Tibial nerve (tissue), 4 donors: ENCODE measurements at places on chromosomes 4 and X. TPM values are rescaled to one million over a fixed set of nuclear protein-coding genes. Genes with fewer than 3 reads are reported as not detected.
A peak's percentile ranks its signal among the peaks of the same experiment; 100 is the strongest.

UGT2B10 gene
- total RNA-seq, result not detected

ERCC6L gene
- total RNA-seq, result not detected

RTL3 gene
- total RNA-seq, result not detected

DNA sequence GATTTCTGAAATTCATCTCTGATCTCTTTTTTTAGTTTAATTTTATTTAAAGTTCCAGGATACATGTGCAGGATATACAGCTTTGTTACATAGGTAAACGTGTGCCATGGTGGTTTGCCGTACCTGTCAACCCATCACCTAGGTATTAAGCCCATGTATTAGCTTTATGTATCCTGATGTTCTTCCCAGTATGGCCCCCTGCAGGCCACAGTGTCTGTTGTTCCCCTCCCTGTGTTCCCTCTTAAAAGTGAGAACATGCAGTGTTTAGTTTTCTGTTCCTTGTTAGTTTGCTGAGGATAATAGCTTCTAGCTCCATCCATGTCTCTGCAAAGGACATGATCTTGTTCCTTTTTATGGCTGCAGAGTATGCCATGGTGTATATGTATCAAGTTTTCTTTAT lies 153.2 kb downstream of the RAPGEF2 start:
- DNase-seq, result no peak
- H3K4me1 ChIP-seq, result no peaks in the 10 kb centered on the region
- no peaks in the 10 kb centered on the region for H3K27me3 ChIP-seq

MTM1 gene
- total RNA-seq, result 13.5 TPM

- H3K36me3 ChIP-seq, result no peaks in the 10 kb centered on the region
- H3K4me3 ChIP-seq, result no peak overlapping the region
- DNase-seq, result no peak
These were observed 22.9 kb upstream of the PUDP start for GRCh38 chrX:7170898-7171297.

DCAF8L2 gene
- not detected for total RNA-seq

- H3K4me3 ChIP-seq, result no peak overlapping the region
- H3K36me3 ChIP-seq, result peaks cover 96% of the 10 kb centered on the region
- no peak for DNase-seq
- H3K27me3 ChIP-seq, result no peaks in the 10 kb centered on the region
- H3K27ac ChIP-seq, result no peak overlapping the region
These were observed 84.0 kb downstream of the PDS5A start for GRCh38 chr4:39893693-39894072.

UGT2B15 gene
- total RNA-seq, result not detected

EDA2R gene
- 3.5 TPM for total RNA-seq

DNA sequence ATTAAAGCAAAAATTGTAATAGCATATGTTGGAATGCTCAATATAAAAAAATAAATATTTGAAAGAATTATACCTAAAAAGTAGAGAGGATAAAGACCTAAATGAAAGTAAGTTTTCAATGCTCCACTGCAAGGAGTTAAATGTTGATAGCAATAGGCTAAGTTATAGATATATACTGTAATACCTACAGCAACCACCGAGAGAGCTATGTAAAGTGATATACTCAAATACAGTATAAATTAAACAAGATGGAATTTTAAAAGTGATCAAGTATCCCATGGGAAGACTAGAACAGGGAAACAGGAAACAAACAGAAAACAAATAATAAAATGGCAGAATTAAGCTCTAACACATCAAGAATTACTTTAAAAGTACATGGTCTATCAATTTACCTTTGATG lies 73.9 kb downstream of the CASP3 start:
- no peaks in the 10 kb centered on the region for H3K4me1 ChIP-seq
- no peak overlapping the region for H3K4me3 ChIP-seq
- no peaks in the 10 kb centered on the region for H3K27me3 ChIP-seq
- no peaks in the 10 kb centered on the region for H3K36me3 ChIP-seq
- H3K27ac ChIP-seq, result no peak overlapping the region

DNA sequence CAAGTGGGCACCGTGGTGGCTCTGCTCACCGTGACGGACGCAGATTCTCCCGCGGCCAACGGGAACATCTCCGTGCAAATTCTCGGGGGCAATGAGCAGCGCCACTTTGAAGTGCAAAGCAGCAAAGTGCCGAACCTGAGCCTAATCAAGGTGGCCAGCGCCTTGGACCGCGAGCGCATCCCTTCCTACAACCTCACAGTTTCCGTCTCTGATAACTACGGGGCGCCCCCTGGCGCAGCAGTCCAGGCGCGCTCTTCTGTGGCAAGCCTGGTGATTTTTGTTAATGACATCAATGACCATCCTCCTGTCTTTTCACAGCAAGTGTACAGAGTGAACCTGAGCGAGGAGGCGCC lies 2.7 kb downstream of the FAT4 start:
- H3K4me3 ChIP-seq, result peak overlapping the region; percentile 87
- no peaks in the 10 kb centered on the region for H3K4me1 ChIP-seq

DNA sequence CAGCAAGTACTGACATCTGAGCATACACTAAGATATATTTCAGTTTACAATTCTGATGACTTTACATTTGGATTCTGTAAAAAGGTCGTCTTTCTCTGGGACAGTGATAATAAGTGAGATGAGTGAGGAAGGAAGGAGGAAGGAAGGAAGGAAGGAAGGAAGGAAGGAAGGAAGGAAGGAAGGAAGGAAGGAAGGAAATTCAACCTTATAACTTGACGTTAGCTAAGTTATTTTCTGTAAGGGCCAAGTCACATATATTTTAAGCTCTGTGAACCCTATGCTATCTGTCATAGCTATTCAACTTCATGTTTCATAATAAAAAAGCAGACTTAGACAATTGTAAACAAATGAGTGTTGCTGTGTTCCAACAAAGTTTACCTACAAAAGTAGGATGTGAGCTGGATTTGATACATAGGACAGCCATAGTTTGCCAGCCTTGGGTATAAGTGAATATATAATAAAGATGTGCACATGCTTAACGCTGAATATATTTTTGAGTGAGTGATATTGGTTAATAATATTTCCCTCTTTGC lies 753.0 kb upstream of the NDST4 start:
- no peak for DNase-seq
- H3K36me3 ChIP-seq, result no peaks in the 10 kb centered on the region
- no peaks in the 10 kb centered on the region for H3K27me3 ChIP-seq
- H3K4me1 ChIP-seq, result no peaks in the 10 kb centered on the region
- H3K4me3 ChIP-seq, result no peak overlapping the region
- H3K27ac ChIP-seq, result no peak overlapping the region

- no peak for DNase-seq
- H3K27ac ChIP-seq, result no peak overlapping the region
- H3K36me3 ChIP-seq, result no peaks in the 10 kb centered on the region
- H3K4me3 ChIP-seq, result no peak overlapping the region
- H3K4me1 ChIP-seq, result no peaks in the 10 kb centered on the region
- H3K27me3 ChIP-seq, result no peaks in the 10 kb centered on the region
These were observed 231.8 kb downstream of the BANK1 start for GRCh38 chr4:102022343-102022742.

CENPVL2 gene
- not detected for total RNA-seq

DNA sequence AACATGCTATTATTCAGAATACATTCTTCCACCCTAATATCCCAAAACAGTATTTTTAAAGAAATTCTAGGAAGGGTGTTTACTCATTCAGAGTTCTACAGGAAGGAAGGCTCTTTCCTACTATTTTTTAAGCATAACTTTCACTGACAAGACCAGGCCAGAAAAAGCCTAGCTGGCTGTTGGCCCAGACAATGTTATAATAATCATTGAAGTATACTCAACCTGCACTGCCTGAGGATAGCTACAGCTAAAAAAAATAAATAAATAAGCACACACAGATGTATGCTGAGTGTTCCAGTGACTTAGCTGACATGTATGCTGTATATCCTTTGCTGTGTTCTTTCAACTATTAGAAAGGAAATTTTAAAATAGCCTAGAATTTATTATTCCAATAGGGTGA lies 145.8 kb upstream of the SPRY1 start:
- no peaks in the 10 kb centered on the region for H3K36me3 ChIP-seq
- no peaks in the 10 kb centered on the region for H3K27me3 ChIP-seq
- peak; percentile 23 for DNase-seq
- H3K27ac ChIP-seq, result peak overlapping the region; percentile 3

TRIM60 gene
- total RNA-seq, result not detected

SCML2 gene
- total RNA-seq, result 0.59 TPM

GRCh38 chr4:155712846-155713245 lies 46.0 kb upstream of the GUCY1B1 start:
- H3K27ac ChIP-seq, result no peak overlapping the region
- H3K27me3 ChIP-seq, result no peaks in the 10 kb centered on the region
- no peaks in the 10 kb centered on the region for H3K4me1 ChIP-seq
- H3K36me3 ChIP-seq, result no peaks in the 10 kb centered on the region
- no peak for DNase-seq
- no peak overlapping the region for H3K4me3 ChIP-seq

FANCB gene
- total RNA-seq, result 4.8 TPM

FAM9B gene
- total RNA-seq, result not detected

ZCCHC18 gene
- total RNA-seq, result 2.0 TPM

PLXNB3 gene
- total RNA-seq, result 47.9 TPM

GRCh38 chr4:121693886-121694285 lies 2.9 kb downstream of the ANXA5 start:
- no peak overlapping the region for H3K27ac ChIP-seq
- no peaks in the 10 kb centered on the region for H3K27me3 ChIP-seq
- no peak for DNase-seq
- H3K4me1 ChIP-seq, result peaks cover 2% of the 10 kb centered on the region
- H3K4me3 ChIP-seq, result no peak overlapping the region

GRCh38 chr4:138405934-138406567 lies 163.9 kb upstream of the SLC7A11 start:
- H3K27me3 ChIP-seq, result no peaks in the 10 kb centered on the region
- H3K4me1 ChIP-seq, result peaks cover 12% of the 10 kb centered on the region
- H3K27ac ChIP-seq, result no peak overlapping the region
- no peak for DNase-seq
- no peaks in the 10 kb centered on the region for H3K36me3 ChIP-seq
- no peak overlapping the region for H3K4me3 ChIP-seq

DNA sequence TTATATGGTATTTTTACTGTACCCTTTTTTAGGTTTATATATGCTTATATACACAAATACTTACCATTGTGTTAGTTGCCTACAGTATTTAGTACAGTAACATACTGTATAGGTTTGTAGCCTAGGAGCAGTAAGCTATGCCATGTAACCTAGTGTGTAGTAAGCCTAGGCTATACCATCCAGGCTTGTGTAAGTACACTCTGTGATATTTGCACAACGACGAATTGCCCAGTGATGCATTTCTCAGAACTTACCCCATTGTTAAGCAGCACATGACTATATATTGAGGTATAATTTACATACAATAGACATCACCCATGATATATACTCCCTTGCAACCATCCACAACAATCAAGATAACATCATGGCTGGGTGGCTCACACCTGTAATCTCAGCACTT lies 40.1 kb downstream of the STAG2 start:
- H3K4me3 ChIP-seq, result no peak overlapping the region
- no peak for DNase-seq

RASGEF1B gene
- total RNA-seq, result 14.4 TPM

FGF13 gene
- 5.9 TPM for total RNA-seq

MAOB gene
- 23.4 TPM for total RNA-seq

KLHL4 gene
- total RNA-seq, result under 0.01 TPM

SLC10A3 gene
- total RNA-seq, result 21.9 TPM
